ENCODE measurements at places on chromosomes 7 and 10. TPM values are rescaled to one million over a fixed set of nuclear protein-coding genes. Genes with fewer than 3 reads are reported as not detected.

GRCh38 chr10:117542706-117543224, at the start of gene EMX2:
Gene EMX2, plus strand, starts transcription at chr10:117542746. Its CDS starts 522 bp downstream, at chr10:117543268.
- DNase-seq, result no peak

The EGR2 gene
- total RNA-seq, result 0.82 TPM

The OR2A12 gene
- total RNA-seq, result not detected

The PON1 gene
- 1.6 TPM for total RNA-seq

DNA sequence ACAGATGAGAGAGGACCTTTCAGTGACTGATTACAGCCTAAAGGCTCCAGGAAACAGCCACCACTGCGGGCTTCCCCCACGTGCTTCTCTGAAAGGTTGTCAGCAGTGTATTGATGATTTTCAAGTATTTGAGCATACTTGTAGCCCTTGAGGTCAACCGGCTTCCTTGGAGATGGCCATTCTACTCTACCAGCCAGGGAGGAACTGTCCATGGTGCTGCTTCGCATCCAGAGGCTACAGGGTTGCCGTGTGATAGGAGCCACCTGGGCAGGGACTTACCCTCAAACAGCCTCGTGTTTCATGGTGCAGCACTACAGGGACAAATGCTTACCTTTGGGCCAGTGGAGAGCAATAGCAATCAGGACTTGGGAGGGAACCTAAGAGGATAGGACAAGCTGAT, 179.5 kb downstream of the DPP6 start:
- no peak for DNase-seq

GRCh38 chr10:124101351-124101750, 8.0 kb upstream of the CHST15 start:
- DNase-seq, result no peak

The TMEM176B gene
- total RNA-seq, result 30.4 TPM

GRCh38 chr7:38727184-38727940, 96.2 kb upstream of the AMPH start:
- DNase-seq, result no peak

- DNase-seq, result no peak
These were observed 116.0 kb upstream of the HABP2 start for GRCh38 chr10:113436851-113437250.

All from transverse colon (tissue), 4 donors.